OCI-LY7 (cell line): ENCODE measurements at places on chromosomes 11 and 22.
A peak's percentile ranks its signal among the peaks of the same experiment; 100 is the strongest.

DNA sequence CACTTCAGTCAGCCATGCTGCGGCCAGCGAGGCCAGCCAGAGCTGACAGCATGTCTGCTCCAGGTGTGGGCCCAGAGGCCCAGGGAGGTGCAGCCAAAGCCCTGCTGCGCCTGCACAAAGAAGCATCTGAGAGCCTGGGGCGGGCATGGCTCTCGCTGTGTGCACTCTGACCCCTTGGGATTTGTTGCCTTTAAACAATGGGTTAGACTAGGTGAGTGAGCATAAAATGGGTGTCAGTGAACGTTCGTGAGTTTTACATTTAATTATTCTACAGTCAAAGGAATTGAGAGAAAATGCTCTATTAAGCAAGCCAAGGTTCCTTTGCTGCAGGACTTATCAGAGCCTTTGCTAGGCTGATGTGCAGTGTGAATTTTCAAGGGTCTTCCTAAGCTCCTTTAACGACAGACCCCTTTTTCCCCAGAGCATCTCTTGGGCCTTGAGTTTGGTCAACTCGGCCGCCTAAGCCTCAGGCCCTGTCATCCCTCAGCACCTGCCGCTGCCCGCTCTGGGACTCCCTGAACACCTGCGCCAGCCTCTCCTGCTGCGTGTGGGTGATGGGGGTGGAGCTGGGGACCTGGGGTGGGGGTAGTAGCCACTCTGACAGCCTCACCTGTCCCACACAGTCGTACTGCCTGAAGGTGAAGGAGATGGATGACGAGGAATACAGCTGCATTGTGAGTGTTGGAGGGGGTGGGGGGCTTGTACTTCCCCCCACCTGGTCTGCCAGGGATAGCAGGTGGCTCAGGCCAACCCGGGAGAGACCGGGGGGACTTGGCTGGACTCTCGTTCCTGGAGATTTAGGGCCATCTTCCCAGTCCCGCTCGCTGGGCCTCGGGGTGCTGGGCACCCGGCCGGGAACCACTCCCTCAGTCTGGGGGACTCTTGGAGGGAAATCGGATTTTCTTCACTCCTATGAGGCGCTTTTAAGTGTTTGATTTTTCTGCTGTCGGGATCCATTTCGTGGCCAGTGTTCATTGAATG lies 10.5 kb downstream of the SLC16A8 start:
- DNase-seq, result no peak

GRCh38 chr22:36901411-36902142 lies 11.9 kb upstream of the CSF2RB start:
- no peak for DNase-seq

- peak; percentile 82 for DNase-seq
Observed at GRCh38 chr22:37282385-37282677, at the start of gene CYTH4. CYTH4 (plus strand) TSS chr22:37282508; CDS start chr22:37282570, 62 bp downstream.

DNA sequence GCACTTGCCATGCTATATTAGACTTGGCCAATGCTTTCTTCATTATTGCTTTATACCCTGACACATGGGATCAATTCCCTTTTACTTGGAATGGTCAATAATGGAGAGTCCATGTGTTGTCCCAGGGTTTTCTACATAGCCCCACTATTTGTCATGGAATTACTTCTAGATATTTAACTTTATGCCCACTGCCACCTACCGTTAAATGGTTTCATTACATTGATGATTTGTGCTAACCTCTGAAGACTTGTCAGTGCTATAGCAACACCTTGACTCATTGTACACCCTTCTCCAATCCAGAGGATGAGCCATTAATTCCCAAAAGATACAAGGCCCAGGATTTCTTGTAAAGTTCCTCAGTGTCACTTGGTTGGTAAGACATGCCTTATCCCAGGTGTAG lies 31.4 kb upstream of the SLC22A25 start:
- no peak for DNase-seq

- DNase-seq, result no peak
Observed at GRCh38 chr22:45871721-45872120, 105.2 kb downstream of the WNT7B start.

- DNase-seq, result no peak
Observed at GRCh38 chr22:43205748-43206508, 19.0 kb upstream of the TTLL12 start.

DNA sequence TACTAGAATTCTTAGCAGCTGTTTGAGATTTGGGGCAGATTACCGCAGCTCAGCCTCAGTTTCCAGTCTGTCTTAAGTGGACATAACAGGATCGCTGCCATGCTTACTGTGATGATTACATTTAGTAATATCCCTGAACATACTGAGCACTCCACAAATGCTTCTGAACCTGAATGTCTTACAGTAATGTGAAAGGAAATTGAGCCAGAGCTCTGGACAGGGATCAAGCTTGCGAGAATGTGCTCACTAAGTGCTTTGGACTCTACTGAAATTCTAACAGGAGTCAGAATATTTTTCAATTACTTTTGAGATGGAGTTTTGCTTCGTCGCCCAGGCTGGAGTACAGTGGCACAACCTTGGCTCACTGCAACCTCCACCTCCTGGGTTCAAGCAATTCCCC lies 118.6 kb upstream of the RASSF10 start:
- no peak for DNase-seq

DNA sequence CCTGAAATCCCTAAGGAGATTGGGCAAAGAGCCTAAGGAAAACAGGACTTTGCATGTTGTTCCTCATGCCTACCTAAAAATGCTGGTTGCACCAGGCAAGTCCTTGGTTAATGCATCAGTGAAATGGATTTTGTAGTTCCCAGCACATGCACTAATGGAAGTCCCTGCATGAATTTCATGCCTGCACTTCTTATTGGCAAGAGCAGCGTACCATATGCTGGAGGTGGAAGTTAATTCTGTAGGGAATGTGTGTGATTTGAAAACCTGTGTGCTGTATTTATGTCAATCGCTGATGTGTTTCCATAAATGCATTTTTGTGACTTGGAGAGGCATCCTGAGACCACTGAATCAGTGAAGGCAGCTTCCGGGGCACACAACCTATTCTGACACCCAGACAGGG lies 140.3 kb upstream of the MTNR1B start:
- DNase-seq, result no peak

DNA sequence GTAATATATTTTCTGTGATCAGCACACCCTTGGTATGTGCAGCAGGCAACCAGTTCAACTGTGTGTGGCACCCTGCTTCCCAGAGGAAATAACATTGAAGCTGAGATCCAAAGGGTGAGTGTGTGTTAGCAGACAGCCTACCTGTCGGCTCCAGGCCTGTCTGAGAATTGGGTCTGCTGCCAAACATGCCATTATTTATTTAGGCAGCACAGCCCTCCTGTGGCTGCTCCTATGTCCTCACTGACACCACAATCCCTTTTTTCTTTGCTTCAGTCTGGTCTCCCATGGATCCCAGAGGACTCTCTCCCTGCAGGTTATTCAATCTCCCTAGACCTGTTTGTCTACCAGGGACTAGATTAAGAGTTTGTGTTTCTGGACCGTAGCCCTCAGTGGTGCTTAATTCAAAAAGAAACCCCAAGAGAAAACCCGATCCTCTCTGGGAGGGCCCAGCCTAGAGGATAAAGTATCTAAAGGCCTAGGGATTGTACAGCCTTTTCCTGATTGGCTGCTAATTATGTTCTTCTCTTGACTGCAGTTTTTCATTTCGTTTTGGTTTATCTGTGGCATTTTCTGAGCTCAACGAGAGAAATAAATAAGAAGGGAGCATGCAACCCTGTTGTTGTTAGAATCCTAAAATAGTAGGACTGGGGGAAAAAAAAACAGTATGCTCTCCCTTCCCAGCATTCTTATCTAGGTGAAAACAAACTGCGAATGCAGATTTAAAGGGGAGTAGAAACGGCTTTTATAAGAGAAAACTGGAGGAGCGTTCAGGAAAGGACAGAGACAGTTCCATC lies 24.1 kb downstream of the KCNE3 start:
- no peak for DNase-seq
